ENCODE measurements at places on chromosomes 11 and 22. TPM values are rescaled to one million over a fixed set of nuclear protein-coding genes. Genes with fewer than 3 reads are reported as not detected.
A peak's percentile ranks its signal among the peaks of the same experiment; 100 is the strongest.

DNA sequence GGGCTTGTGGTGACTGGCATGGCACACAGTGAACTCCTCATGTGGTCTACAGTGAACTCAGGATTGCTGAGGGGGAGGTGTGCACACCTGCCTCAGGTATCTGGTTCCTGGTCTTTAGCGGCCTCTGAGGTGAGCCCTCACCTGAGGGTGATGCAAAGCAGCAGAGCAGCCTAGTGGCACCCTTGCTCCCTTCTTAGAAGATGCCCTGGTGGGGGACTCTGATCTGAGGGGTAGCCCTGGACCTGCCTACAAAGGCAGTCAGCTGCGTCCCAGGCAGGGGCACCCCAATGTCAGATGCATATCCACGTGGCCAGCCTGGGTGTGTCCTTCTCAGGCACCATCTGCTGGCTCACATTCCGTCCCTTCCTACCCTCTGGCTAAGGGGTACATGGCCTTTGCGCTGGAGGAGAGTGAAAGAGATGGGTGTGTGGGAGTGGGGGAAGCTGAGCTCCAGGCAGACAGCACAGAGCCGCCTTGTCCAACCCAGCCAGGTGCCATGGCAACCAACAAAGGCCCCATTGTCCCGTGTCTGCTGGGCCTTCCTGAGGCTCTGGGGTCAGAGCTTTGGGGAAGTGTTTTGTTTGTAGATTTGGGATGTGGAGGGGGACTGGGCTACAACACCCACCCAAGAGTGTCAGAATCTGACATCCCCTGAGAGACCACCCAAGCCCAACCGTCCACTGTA, 5.8 kb downstream of the PLEKHB1 start:
- no peak overlapping the region for H3K27ac ChIP-seq
- no peaks in the 10 kb centered on the region for H3K36me3 ChIP-seq
- H3K4me1 ChIP-seq, result peaks cover 16% of the 10 kb centered on the region
- H3K4me3 ChIP-seq, result no peak overlapping the region

- no peak for DNase-seq
- no peaks in the 10 kb centered on the region for H3K36me3 ChIP-seq
- no peak overlapping the region for H3K27ac ChIP-seq
- no peak overlapping the region for H3K4me3 ChIP-seq
- no peaks in the 10 kb centered on the region for H3K4me1 ChIP-seq
- peaks cover 8% of the 10 kb centered on the region for H3K27me3 ChIP-seq
These were observed 168.7 kb downstream of the EFCAB6 start for GRCh38 chr22:43643387-43643786.

- H3K27me3 ChIP-seq, result no peaks in the 10 kb centered on the region
- H3K4me3 ChIP-seq, result no peak overlapping the region
- peak overlapping the region; percentile 21 for H3K27ac ChIP-seq
- H3K36me3 ChIP-seq, result peaks cover 41% of the 10 kb centered on the region
- peaks cover 33% of the 10 kb centered on the region for H3K4me1 ChIP-seq
These were observed 10.3 kb downstream of the PARVG start for GRCh38 chr22:44191036-44191454.

DNA sequence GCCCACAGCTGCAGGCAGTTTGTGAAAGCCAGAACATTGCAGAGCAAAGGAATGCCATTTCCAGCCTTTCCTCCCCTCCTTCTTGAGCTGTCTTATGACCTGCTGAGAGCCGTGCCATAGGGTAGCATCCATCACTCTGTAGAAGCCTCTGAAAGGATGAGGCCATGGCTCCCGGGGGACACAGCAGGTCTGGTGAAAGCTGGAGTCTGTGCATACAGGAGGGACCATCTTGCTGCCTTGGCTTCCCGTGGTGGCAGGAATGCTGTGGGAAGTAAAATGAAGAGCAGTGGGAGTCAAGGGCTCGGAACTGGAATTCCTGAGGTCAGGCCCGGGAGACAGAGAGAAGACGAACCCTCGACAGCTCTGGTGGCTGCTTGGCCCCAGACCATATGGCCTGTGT, 30.9 kb downstream of the ANO1 start:
- DNase-seq, result no peak
- no peaks in the 10 kb centered on the region for H3K36me3 ChIP-seq
- H3K27ac ChIP-seq, result no peak overlapping the region

DNA sequence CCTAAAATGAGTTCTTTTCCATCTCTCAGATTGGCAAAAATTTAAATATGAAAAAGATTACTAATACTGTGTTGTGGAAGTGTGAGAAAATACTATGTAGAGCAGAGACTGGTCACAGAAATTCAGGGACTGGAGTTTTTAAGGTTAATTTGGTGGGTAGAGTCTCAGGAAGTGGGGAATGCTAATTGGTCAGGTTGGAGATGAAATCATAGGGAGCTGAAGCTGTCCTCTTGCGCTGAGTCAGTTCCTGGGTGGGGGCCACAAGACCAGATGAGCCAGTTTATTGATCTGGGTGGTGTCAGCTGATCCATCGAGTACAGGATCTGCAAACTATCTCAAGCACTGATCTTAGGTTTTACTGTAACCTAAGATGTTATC, 29.4 kb upstream of the TMEM86A start:
- no peaks in the 10 kb centered on the region for H3K36me3 ChIP-seq
- H3K4me1 ChIP-seq, result no peaks in the 10 kb centered on the region
- no peak overlapping the region for H3K27ac ChIP-seq
- H3K4me3 ChIP-seq, result no peak overlapping the region
- no peaks in the 10 kb centered on the region for H3K27me3 ChIP-seq
- DNase-seq, result no peak

DNA sequence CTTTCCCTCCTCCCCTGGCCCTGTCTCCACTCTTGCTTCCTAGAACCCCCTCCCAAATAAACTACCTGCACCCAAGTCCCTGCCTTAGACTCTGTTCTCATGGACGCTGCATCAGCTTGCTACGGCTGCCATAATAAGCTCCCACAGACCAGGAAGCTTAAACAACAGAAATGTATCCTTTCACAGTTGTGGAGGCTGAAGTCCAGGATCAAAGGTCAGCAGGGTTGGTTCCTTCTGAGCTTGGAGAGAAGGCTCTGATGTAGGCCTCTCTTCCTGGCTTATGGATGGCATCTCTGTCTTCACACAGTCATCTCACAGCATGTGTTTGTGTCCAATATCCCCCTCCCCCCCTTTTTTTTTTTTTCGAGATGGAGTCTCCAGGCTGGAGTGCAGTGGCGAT, 23.4 kb downstream of the CBX7 start:
- H3K4me1 ChIP-seq, result no peaks in the 10 kb centered on the region
- H3K27ac ChIP-seq, result no peak overlapping the region
- no peak overlapping the region for H3K4me3 ChIP-seq
- no peak for DNase-seq
- no peaks in the 10 kb centered on the region for H3K27me3 ChIP-seq

GRCh38 chr11:69750108-69750850, 24.9 kb downstream of the FGF4 start:
- no peak for DNase-seq
- no peaks in the 10 kb centered on the region for H3K36me3 ChIP-seq
- no peak overlapping the region for H3K4me3 ChIP-seq

DNA sequence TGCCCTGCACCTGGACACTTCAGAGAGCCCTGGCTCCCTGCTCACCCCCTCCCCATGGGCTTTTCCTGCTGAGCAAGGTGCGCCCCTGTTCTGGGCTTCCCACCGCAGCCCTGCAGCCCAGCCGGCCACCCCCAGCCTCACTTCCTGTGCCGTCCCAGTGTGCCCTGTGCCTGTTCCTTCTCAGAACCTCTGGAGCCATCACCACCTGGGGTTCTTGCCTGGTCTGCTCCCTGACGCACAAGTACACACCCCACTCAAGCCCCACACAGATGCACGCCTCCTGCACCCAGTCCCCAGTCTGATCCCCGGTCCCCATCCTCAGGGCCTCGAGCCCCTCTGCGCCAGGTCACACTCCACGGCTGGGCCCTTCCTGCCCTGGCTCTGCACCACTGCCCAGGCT, 23.9 kb upstream of the DGCR8 start:
- no peaks in the 10 kb centered on the region for H3K27me3 ChIP-seq
- H3K36me3 ChIP-seq, result peaks cover 72% of the 10 kb centered on the region
- no peak for DNase-seq
- no peaks in the 10 kb centered on the region for H3K4me1 ChIP-seq
- no peak overlapping the region for H3K27ac ChIP-seq

- H3K27ac ChIP-seq, result no peak overlapping the region
- H3K36me3 ChIP-seq, result no peaks in the 10 kb centered on the region
- H3K4me3 ChIP-seq, result no peak overlapping the region
- DNase-seq, result no peak
These were observed 851.1 kb upstream of the FAT3 start for GRCh38 chr11:91373497-91373896.

DNA sequence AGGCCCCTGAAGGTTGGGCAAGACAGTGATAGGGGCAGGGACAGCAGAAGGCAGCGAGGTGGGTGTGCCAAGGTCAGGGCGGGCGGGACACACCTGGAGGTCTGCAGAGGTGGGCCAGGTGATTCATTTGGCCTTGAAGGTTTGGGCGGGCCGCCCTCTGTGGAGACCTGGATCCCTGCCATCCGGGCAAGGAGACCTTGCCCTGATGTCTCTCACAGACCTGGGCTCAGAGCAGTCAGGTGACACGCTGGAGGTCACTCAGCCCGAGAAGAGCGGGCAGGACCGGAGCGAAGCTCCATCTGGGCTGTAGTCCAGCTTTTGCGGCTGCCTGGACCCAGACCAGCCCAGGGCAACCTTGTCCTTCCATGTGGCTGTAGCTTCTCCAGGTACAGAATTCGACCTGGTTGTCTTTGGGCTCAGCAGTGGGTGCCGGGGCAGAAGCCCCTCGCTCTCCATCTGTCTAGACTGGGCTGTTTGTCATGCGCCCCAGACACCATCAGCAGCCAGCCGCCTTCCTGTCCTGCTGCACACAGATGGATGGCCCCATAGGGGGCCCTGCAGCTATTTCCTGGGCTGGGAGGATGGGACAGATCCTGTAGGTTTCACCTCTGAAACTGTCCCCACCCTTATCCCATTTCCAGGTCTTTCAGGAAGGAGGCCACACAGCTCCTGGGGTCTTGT, 3.1 kb downstream of the MRGPRG start:
- H3K4me1 ChIP-seq, result no peaks in the 10 kb centered on the region
- H3K36me3 ChIP-seq, result no peaks in the 10 kb centered on the region
- no peak overlapping the region for H3K4me3 ChIP-seq

DNA sequence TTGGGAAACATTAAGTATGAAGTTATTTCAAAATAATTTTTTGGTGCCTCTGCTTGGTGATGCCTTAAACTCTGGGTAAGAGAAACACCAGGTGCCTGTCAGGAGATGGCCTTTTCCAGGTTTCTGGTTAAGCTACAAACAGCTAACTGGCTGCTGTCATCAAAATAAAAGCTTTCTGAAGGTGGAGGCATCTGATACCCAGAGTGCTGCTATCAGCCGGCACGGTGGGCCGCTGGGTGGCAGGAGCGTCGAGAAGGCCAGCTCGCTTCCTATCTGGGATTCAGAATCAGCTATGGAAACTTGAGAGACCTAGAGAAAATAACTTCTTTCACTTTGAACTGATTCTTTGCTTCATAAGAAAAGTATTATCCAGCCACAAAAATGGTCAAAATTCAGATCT, 80.8 kb upstream of the PITPNB start:
- no peaks in the 10 kb centered on the region for H3K36me3 ChIP-seq
- no peak for DNase-seq
- no peaks in the 10 kb centered on the region for H3K27me3 ChIP-seq
- H3K4me1 ChIP-seq, result no peaks in the 10 kb centered on the region

GRCh38 chr11:36151933-36152580, 137.2 kb downstream of the COMMD9 start:
- H3K27ac ChIP-seq, result no peak overlapping the region
- peaks cover 3% of the 10 kb centered on the region for H3K27me3 ChIP-seq
- H3K4me3 ChIP-seq, result no peak overlapping the region
- H3K36me3 ChIP-seq, result no peaks in the 10 kb centered on the region
- no peaks in the 10 kb centered on the region for H3K4me1 ChIP-seq

DNA sequence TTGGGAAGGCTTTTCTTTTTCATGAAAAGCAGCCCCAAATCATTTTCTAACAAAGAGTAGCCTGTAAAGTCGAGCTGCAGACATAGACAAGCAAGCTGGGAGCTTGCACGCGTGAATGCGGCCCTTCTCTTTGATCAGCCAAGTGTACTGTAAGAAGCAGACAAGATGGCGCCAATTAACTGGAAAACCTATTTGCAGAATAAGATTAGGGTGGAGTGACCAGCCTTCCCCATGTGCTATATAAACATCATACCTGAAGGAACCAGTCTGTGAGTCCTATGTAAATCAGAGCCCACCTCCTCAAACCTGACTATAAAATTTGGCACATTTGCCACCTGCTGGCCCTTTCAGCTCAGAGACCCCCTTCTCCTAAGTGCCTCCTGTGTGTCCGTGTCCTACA, 982.7 kb downstream of the OPCML start:
- H3K36me3 ChIP-seq, result no peaks in the 10 kb centered on the region
- H3K27ac ChIP-seq, result no peak overlapping the region
- no peaks in the 10 kb centered on the region for H3K27me3 ChIP-seq
- H3K4me3 ChIP-seq, result no peak overlapping the region

Gene TRIM66
- total RNA-seq, result 21.4 TPM

Gene SCN3B
- not detected for total RNA-seq

Gene ACP2
- 23.5 TPM for total RNA-seq

Gene RASL10A
- 5.6 TPM for total RNA-seq

Gene SLC6A5
- not detected for total RNA-seq

Gene SLC22A8
- not detected for total RNA-seq

Gene HSPA8
- total RNA-seq, result 455 TPM

Gene NXPE2
- not detected for total RNA-seq

Gene PKDREJ
- total RNA-seq, result not detected
